ENCODE measurements at places on chromosomes 1 and 21.

GRCh38 chr1:240173836-240174235 lies 82.2 kb downstream of the FMN2 start:
- peak; percentile 17 for DNase-seq

- DNase-seq = no peak
These were observed 33.3 kb upstream of the COL18A1 start for GRCh38 chr21:45371655-45372054.

- DNase-seq = peak; percentile 25
These were observed 184.5 kb downstream of the TGFBR3 start for GRCh38 chr1:91701472-91701869.

- DNase-seq = no peak
These were observed 17.0 kb upstream of the POU3F1 start for GRCh38 chr1:38063616-38064015.

- DNase-seq = no peak
These were observed 32.8 kb upstream of the ZNF281 start for GRCh38 chr1:200442537-200443156.

GRCh38 chr1:15153842-15154479 lies 414 bp downstream of the TMEM51 start:
- DNase-seq = peak; percentile 89

GRCh38 chr21:42189860-42190485 lies 29.0 kb upstream of the ABCG1 start:
- DNase-seq = no peak

GRCh38 chr21:21714426-21714825 lies 716.2 kb downstream of the NCAM2 start:
- peak; percentile 24 for DNase-seq

GRCh38 chr1:89042491-89042890 lies 19.8 kb upstream of the GBP3 start:
- no peak for DNase-seq

GRCh38 chr1:93744299-93744988 lies 62.8 kb upstream of the BCAR3 start:
- DNase-seq = no peak

- DNase-seq = no peak
These were observed 138.3 kb downstream of the TTLL7 start for GRCh38 chr1:83860490-83861221.

- DNase-seq = no peak
These were observed 64.1 kb upstream of the TMPRSS15 start for GRCh38 chr21:18467715-18468114.

- DNase-seq = no peak
These were observed 3.0 kb downstream of the GNAT2 start for GRCh38 chr1:109616391-109616790.

- no peak for DNase-seq
These were observed 1.1 kb downstream of the ETV3L start for GRCh38 chr1:157098519-157098918.

Data from GM03348 (cell line).